ENCODE measurements at places on chromosomes 3 and 15. TPM values are rescaled to one million over a fixed set of nuclear protein-coding genes. Genes with fewer than 3 reads are reported as not detected.

The UBA7 gene
- total RNA-seq, result 68.3 TPM

The NXPE3 gene
- 13.3 TPM for total RNA-seq

The NLGN1 gene
- total RNA-seq, result 4.7 TPM

The KATNBL1 gene
- 50.3 TPM for total RNA-seq

The IL16 gene
- 19.9 TPM for total RNA-seq

The GPR62 gene
- total RNA-seq, result not detected

The ISLR gene
- total RNA-seq, result 208 TPM

The MORC1 gene
- total RNA-seq, result not detected

The CCK gene
- total RNA-seq, result not detected

The MAGI1 gene
- 47.1 TPM for total RNA-seq

The NAALADL2 gene
- total RNA-seq, result 12.5 TPM

The POMGNT2 gene
- 26.8 TPM for total RNA-seq

The CADPS gene
- 12.8 TPM for total RNA-seq

The CACNA2D2 gene
- 2.5 TPM for total RNA-seq

DNA sequence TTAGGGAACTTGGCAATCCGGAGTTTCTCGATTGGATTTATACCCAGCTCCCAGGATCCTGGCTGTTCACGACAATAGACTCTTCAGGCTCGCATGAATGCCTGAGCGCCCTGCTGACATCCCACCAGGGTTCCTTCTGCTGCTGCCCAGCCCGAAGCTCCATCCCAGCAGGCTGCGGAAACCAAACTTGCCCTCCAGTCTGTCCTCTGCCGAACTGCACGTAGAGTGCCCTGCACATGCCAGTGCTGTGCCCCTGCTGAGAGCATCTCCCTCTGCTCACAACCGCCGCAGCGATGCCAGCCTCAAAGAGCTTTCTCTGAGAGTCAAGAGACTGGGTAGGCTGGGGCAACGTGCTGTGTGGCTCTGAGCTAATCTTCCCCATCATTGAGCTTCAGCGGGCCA lies 6.9 kb downstream of the ADAMTS7 start:
- DNase-seq, result no peak
- H3K4me3 ChIP-seq, result no peak overlapping the region
- H3K36me3 ChIP-seq, result no peaks in the 10 kb centered on the region
- no peaks in the 10 kb centered on the region for H3K27me3 ChIP-seq
- no peaks in the 10 kb centered on the region for H3K4me1 ChIP-seq

DNA sequence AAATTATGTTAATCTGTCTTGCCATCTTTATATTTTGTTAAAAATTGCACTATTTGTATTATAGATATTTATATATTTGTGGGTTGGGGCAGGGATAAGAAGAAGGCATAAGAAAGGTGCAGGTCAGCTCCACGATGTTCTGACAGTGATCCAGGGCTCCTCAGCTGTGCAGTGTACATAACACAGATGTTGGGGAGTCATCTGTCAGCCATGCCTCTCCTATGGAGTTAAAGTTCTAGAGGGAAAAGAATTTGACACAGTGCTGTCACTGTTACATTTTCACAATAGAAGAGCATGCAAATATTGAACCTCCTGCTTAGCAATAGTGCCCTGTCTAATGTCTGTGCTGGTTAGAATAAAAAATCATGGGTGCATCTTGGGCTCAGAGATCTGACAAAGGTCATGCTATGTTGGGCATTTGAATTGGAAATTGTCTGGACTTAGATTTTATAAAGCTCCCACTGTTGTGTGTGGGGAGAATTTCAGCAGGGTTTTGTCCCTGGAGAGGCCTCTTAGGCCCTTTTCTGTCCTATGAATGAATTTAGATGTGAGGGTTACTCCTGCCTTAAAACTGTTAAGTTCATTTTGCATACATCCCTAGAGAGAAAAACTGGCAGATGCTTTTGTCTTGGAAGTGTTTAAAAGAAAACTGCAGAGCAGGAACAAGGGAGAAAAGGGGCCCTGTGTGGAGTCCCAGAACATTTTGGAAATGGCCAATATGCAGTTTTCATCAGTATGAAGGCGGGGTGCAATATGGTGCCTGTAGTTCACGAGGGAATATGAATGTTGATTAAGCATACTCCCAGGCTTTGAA lies 20.4 kb downstream of the CDIN1 start:
- no peak for DNase-seq
- H3K27ac ChIP-seq, result peak overlapping the region; percentile 17
- H3K4me1 ChIP-seq, result peaks cover 29% of the 10 kb centered on the region
- H3K4me3 ChIP-seq, result no peak overlapping the region

- H3K36me3 ChIP-seq, result no peaks in the 10 kb centered on the region
- no peaks in the 10 kb centered on the region for H3K27me3 ChIP-seq
- H3K4me1 ChIP-seq, result peaks cover 31% of the 10 kb centered on the region
- no peak for DNase-seq
- H3K27ac ChIP-seq, result no peak overlapping the region
- H3K4me3 ChIP-seq, result no peak overlapping the region
Observed at GRCh38 chr15:63497642-63498467, 6.5 kb upstream of the USP3 start.

DNA sequence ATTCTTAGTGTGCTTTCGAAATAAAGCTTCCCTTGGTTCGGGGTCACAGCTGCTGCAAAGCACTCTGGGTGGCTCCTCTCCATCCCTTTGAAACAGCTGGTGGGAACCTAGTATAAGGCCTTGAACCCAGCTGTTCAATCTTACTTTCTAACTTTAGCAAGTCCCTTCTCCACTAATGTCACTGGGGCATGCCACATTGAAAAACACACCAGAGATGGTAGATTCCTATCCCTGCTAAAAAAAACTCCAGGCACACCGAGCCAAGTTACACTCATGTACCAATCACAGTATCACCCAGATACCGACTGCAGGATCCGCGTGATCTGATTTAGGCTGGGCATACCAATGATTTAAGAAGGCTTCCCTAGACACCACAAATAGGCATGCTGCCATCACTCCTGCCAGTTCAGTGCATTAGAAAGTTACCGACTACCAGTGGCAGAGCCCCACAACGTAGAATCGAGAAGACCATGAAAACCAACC lies 65.0 kb downstream of the WWTR1 start:
- DNase-seq, result no peak
- H3K36me3 ChIP-seq, result no peaks in the 10 kb centered on the region
- H3K4me1 ChIP-seq, result peaks cover 37% of the 10 kb centered on the region
- no peak overlapping the region for H3K4me3 ChIP-seq

DNA sequence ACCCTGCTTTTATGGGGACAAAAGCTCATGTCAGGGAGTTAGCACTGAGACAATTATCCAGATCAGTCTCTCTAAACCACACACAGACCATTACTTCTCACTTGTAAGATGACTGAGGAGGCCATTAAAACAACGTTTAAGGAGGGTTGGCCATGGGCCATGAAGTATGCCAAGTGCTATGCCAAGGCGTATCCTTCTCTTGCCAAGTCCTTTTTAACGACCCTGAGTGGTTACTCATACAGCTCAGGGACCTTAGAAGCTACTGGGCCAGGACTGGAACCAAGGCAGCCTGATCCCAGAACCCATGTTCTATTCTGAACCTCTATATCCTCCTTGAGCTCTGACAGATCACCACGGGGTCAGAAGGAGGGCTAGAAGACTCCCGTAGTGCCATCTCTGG lies 50.0 kb downstream of the NMNAT3 start:
- no peak overlapping the region for H3K27ac ChIP-seq
- no peak overlapping the region for H3K4me3 ChIP-seq
- no peaks in the 10 kb centered on the region for H3K4me1 ChIP-seq
- H3K27me3 ChIP-seq, result no peaks in the 10 kb centered on the region

- no peak overlapping the region for H3K4me3 ChIP-seq
- DNase-seq, result no peak
- H3K4me1 ChIP-seq, result no peaks in the 10 kb centered on the region
- no peaks in the 10 kb centered on the region for H3K36me3 ChIP-seq
Observed at GRCh38 chr15:52232327-52232726, 41.1 kb upstream of the GNB5 start.

GRCh38 chr3:20849975-20850374 lies 664.0 kb upstream of the SGO1 start:
- no peaks in the 10 kb centered on the region for H3K36me3 ChIP-seq
- H3K4me3 ChIP-seq, result no peak overlapping the region
- no peak overlapping the region for H3K27ac ChIP-seq
- DNase-seq, result no peak

DNA sequence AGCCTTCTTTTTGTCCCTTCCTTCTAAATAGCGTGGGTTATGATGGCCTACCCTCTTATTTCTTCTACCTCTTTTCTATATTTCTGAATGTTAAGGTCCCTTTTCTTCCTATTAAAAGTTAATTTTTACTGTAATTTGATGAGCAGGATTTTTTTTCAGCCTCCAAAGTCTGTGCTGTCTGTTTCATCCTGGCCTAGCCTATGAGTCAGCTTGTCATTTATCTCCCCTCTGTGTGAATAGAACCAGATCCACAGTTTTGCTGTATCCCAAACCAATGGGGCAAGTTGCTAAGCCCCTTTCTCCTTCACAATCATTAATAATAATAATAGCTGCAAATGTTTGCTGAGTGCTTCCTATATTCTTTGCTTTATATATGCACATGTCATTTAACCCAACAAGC lies 18.1 kb upstream of the C3orf38 start:
- DNase-seq, result no peak
- no peak overlapping the region for H3K27ac ChIP-seq
- H3K4me3 ChIP-seq, result no peak overlapping the region
- H3K4me1 ChIP-seq, result no peaks in the 10 kb centered on the region
- no peaks in the 10 kb centered on the region for H3K27me3 ChIP-seq

GRCh38 chr15:38702178-38702912 lies 137.7 kb upstream of the RASGRP1 start:
- DNase-seq, result no peak
- no peaks in the 10 kb centered on the region for H3K27me3 ChIP-seq
- no peaks in the 10 kb centered on the region for H3K36me3 ChIP-seq
- H3K27ac ChIP-seq, result no peak overlapping the region
- no peaks in the 10 kb centered on the region for H3K4me1 ChIP-seq

DNA sequence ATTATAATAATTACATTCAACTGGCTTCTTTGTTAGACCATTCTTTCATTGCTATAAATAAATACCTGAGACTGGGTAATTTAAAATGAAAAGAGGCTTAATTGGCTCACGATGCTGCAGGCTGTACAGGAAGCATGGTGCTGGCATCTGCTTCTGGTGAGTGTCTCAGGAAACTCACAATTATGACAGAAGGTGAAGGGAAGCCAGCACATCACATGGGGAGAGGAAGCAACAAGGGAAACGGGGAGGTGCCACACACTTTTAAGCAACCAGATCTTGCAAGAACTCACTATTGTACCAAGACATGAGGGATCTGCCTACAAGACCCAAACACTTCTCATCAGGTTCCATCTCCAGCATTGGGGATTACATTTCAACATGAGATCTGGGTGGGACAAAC lies 413.1 kb upstream of the ARRDC4 start:
- H3K27me3 ChIP-seq, result no peaks in the 10 kb centered on the region
- H3K36me3 ChIP-seq, result no peaks in the 10 kb centered on the region
- no peak for DNase-seq
- no peak overlapping the region for H3K4me3 ChIP-seq

- no peaks in the 10 kb centered on the region for H3K4me1 ChIP-seq
- H3K27ac ChIP-seq, result no peak overlapping the region
- H3K36me3 ChIP-seq, result no peaks in the 10 kb centered on the region
Observed at GRCh38 chr3:148068466-148068865, 629.2 kb upstream of the AGTR1 start.

GRCh38 chr15:40618906-40619305 lies 24.9 kb downstream of the KNL1 start:
- no peaks in the 10 kb centered on the region for H3K27me3 ChIP-seq
- no peak overlapping the region for H3K27ac ChIP-seq
- H3K36me3 ChIP-seq, result no peaks in the 10 kb centered on the region
- DNase-seq, result no peak
- no peak overlapping the region for H3K4me3 ChIP-seq

- H3K27me3 ChIP-seq, result no peaks in the 10 kb centered on the region
- no peak for DNase-seq
- no peak overlapping the region for H3K4me3 ChIP-seq
- no peak overlapping the region for H3K27ac ChIP-seq
- H3K36me3 ChIP-seq, result no peaks in the 10 kb centered on the region
Observed at GRCh38 chr3:112685956-112686799, 45.2 kb upstream of the CCDC80 start.

GRCh38 chr3:149717391-149718056 lies 34.8 kb downstream of the COMMD2 start:
- no peaks in the 10 kb centered on the region for H3K36me3 ChIP-seq
- H3K27ac ChIP-seq, result no peak overlapping the region
- no peak overlapping the region for H3K4me3 ChIP-seq
- H3K4me1 ChIP-seq, result no peaks in the 10 kb centered on the region

GRCh38 chr15:38168467-38169070 lies 84.1 kb upstream of the SPRED1 start:
- peaks cover 5% of the 10 kb centered on the region for H3K4me1 ChIP-seq
- no peaks in the 10 kb centered on the region for H3K27me3 ChIP-seq
- DNase-seq, result no peak
- H3K27ac ChIP-seq, result no peak overlapping the region

DNA sequence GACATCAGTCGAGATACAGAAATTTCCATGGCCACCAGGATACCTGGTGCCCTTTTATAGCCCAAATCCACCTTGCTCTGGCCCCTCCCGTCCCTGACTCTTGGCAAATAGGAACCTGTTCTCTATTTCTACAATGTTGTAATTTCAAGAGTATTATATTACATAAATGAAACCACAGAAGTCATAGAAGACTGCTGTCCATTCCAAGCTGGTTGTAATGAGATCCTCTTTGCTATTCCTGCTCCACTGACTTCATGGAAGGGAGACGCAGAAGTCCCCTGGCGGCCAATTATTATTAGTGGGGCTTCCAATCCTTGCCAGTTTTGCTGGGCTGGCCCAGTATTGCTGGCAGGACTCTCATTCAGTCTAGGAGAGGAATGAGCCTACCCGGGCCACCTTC lies 26.6 kb downstream of the DCP1A start:
- peaks cover 6% of the 10 kb centered on the region for H3K36me3 ChIP-seq
- no peak for DNase-seq
- no peak overlapping the region for H3K4me3 ChIP-seq
- no peak overlapping the region for H3K27ac ChIP-seq
- no peaks in the 10 kb centered on the region for H3K4me1 ChIP-seq
- no peaks in the 10 kb centered on the region for H3K27me3 ChIP-seq

DNA sequence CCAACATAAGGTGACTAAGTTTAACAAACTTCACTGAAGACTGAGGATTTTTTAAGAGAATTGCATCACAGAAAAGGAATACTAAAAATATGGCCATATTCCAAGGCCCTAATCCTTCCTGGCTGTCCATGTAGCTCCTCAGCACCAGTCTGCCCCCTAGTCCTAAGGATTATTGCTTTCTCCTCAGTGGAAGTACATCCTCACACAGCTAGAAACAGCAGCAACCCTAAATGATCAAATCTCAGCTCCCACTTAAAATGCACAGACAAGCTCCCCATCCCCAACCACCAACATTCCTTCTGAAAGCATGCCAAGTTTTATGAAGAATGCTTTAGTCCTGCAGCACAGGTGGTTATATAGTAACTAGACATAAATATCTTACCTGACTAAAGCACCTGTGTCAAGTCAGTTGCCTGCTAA lies 14.7 kb downstream of the ST3GAL6 start:
- H3K4me3 ChIP-seq, result no peak overlapping the region
- peak overlapping the region; percentile 37 for H3K27ac ChIP-seq
- H3K4me1 ChIP-seq, result peaks cover 18% of the 10 kb centered on the region

- H3K4me1 ChIP-seq, result no peaks in the 10 kb centered on the region
- H3K27ac ChIP-seq, result no peak overlapping the region
- no peaks in the 10 kb centered on the region for H3K27me3 ChIP-seq
- H3K36me3 ChIP-seq, result no peaks in the 10 kb centered on the region
- H3K4me3 ChIP-seq, result no peak overlapping the region
- DNase-seq, result no peak
Observed at GRCh38 chr3:64176461-64176996, 48.7 kb downstream of the PRICKLE2 start.

Measured in vagina (tissue), 2 donors.